ENCODE measurements at places on chromosomes 12 and 14. TPM values are rescaled to one million over a fixed set of nuclear protein-coding genes. Genes with fewer than 3 reads are reported as not detected.

DNA sequence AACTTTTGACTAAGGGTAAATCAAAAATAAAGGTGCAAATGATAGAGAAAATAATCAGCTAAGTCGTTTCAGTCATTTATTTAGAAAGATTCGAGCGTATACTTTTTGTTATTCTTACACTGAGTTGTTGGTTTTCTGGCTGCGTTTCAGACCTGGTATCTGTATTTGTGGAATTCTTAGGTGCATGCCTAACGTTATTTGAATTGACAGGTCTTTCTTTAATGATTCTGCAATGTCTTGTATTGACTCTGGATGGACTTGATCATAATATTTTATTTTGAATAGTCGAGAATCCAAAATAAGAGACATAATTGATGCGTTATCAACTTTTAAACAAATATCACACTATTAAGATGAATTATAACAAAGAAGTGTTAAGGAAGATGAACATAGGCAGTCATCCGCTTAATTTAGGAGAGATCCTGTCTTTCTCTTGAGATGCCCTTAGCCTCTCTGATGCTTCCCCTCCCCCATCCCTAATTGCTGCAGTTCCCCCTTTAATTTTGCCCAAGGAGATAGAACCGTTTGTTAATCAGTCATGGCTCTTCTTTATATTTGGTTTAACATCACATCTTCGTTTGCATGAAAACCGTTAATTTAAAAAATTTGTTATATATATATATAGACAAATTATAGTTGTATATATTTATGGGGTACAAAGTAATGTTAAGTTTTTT lies 1.8 kb downstream of the ALX1 start:
- DNase-seq: no peak

GRCh38 chr12:106696071-106696470 lies 78.4 kb upstream of the RIC8B start:
- DNase-seq: no peak

GRCh38 chr12:52063082-52063924 lies 6.5 kb upstream of the ATG101 start:
- DNase-seq: no peak

DNA sequence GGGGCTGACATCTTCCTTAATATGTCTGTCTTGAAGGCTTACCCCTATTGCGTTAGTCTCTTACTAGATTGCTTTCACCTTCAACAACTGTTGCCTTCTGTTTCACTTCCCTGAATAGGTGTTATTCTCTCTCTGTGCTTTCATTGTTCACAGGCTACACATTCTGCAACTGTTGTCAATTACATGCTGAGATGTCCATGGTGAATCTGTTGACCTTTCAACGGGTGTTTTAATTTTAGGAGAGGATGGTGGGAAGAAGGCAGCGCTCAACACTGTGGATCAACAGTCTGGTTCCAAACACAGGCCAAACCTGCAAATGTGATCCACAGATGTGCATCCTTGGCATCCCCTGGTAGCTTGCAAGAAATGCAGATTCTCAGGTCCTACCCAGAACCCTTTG lies 101.9 kb downstream of the DACT1 start:
- DNase-seq: no peak

- DNase-seq: no peak
Observed at GRCh38 chr14:77204459-77204771, 22.8 kb downstream of the TMEM63C start.

DNA sequence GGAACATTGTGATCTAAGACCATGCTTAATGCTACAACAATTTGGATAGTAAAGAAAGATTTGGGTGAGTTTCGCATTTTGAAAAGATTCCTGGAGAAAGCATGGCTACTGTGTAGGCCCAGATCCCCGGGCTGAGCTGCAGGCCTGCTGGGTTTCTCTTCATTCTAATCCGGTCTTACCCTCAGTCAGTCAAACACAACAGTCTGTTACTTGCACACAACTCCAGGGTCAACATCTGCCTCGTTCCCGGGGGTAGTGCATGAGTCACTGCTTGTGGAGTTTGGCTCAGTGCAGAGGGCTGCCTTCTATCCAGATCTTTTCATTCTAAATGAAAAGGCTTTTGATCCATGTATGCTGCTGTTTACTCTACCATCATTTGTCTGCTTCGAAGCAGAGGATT lies 60.4 kb upstream of the SEL1L start:
- no peak for DNase-seq

DNA sequence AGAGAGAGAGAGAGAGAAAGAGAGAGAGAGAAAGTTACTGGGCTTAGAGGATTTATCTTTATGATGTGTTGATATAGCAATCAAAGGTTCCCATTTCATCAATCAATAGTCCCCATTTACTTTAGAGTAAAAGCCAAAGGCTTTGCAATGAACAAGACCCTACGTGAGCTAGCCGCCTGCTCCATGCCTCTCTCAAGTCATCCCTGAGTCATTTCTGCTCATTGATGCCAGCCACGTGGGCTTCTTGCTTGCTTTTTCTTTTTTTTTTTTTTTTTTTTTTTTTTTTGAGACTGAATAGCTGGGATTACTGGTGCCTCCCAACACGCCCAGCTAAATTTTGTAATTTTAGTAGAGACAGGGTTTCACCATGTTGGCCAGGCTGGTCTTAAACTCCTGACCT lies 70.9 kb downstream of the GPR135 start:
- no peak for DNase-seq

- no peak for DNase-seq
Observed at GRCh38 chr12:22529281-22530060, 14.9 kb downstream of the C2CD5 start.

Gene GLT8D2
- 89.8 TPM for polyA plus RNA-seq

- DNase-seq: no peak
Observed at GRCh38 chr12:94957006-94957405, 46.5 kb downstream of the NDUFA12 start.

GRCh38 chr14:58815794-58816193 lies 178.0 kb downstream of the DACT1 start:
- no peak for DNase-seq

DNA sequence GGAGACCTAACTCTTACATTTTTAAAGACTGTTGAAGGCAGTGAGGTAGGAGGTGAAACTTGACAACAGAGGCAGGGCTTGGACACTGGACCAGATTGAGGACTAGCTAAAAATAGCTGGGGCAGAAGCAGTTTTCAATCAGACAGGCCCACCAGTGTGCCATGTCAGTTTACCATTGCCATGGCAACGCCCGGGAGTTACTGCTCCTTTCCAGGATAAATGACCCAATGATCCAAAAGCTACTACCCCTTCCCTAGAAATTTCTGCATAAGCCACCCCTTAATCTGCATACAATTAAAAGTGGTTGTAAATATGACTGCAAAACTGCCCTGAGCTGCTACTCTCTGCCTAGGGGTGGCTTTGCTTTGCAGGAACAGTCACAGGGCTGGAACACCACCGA lies 53.2 kb upstream of the PKP2 start:
- DNase-seq: no peak

DNA sequence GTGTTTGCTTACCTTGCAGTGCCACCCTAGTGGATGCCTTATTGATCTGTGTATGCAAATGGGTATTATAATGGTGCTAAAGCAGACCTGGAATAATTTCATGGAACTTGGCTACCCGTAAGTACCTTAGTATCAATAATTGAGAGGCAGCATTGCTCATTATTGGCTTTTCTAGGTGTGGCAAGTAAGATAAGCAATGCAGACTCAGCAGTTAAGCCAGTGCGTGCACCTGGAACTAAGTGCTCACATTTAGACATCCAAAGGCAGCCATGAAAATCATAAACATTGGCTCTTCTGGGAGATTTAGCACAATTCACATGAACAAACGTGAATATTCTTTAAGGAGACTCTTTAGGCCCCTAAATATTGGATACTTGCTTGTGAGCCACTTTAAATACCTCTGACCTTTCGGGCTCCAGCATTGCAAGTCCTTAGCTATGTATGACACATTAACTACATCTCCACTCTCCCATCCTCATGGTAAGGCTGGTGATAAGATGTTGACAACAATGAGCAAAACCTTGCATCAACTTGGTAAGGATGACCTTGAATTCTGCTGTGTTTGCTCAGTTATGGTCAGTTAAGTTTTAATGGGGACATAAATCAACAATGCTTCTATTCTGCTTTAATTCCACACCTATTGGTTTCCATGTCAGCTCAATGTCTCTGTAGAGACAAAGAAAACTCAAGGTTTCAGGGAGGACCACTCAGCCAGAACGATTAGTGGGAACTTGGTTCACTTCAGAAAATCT lies 112.0 kb downstream of the SLC5A8 start:
- DNase-seq: no peak

Gene GLIPR1L1
- 0.70 TPM for polyA plus RNA-seq

GRCh38 chr14:102833991-102834390 lies 56.7 kb downstream of the TRAF3 start:
- DNase-seq: no peak

- no peak for DNase-seq
Observed at GRCh38 chr14:69750495-69750894, 16.4 kb upstream of the SRSF5 start.

- no peak for DNase-seq
Observed at GRCh38 chr12:26580619-26581018, 252.4 kb downstream of the ITPR2 start.
